ENCODE measurements at places on chromosomes 16 and 17. TPM values are rescaled to one million over a fixed set of nuclear protein-coding genes. Genes with fewer than 3 reads are reported as not detected.

GAST gene
- not detected for total RNA-seq

FKBP10 gene
- total RNA-seq: 5.1 TPM

SSTR5 gene
- not detected for total RNA-seq

NOG gene
- 0.13 TPM for total RNA-seq

CES3 gene
- total RNA-seq: 80.3 TPM

RDM1 gene
- not detected for total RNA-seq

ANKRD11 gene
- total RNA-seq: 50.7 TPM

WNT3 gene
- total RNA-seq: 2.7 TPM

RNF112 gene
- 0.45 TPM for total RNA-seq

TRPV2 gene
- total RNA-seq: 3.1 TPM

SOX15 gene
- total RNA-seq: 0.20 TPM

ZSCAN32 gene
- 5.6 TPM for total RNA-seq

LITAFD gene
- total RNA-seq: not detected

CCDC40 gene
- total RNA-seq: 6.8 TPM

SLC38A8 gene
- not detected for total RNA-seq

GAS2L2 gene
- total RNA-seq: not detected

KRT31 gene
- not detected for total RNA-seq

TXNL4B gene
- total RNA-seq: 9.6 TPM

SLC5A11 gene
- 1.1 TPM for total RNA-seq

Data from left lobe of liver (tissue), 2 donors.